ENCODE measurements at places on chromosomes 6 and 20.

- no peak for DNase-seq
These were observed 9.1 kb upstream of the ZNF133 start for GRCh38 chr20:18279242-18279641.

DNA sequence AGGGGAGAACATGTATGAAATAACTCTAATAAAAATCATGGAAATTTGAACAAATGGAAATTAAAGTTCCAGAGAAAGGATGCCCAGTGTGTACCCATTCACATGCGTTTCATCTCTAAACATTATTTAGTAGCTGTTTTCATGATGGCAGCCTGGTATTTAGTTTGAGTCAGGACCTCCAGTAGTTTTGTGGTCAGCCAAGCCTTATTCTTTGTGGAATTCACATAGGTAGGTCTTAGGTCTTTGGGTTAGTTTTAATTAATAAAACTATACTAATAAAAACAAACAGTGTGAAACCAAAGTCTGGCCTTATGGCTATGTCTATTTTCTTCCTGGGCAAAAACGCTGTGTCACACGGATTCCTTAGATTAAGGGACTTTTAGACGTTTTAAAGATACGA is 137.8 kb downstream of the FOXC1 start:
- no peak for DNase-seq

- DNase-seq = no peak
These were observed 13.7 kb upstream of the HINT3 start for GRCh38 chr6:125942672-125943527.

DNA sequence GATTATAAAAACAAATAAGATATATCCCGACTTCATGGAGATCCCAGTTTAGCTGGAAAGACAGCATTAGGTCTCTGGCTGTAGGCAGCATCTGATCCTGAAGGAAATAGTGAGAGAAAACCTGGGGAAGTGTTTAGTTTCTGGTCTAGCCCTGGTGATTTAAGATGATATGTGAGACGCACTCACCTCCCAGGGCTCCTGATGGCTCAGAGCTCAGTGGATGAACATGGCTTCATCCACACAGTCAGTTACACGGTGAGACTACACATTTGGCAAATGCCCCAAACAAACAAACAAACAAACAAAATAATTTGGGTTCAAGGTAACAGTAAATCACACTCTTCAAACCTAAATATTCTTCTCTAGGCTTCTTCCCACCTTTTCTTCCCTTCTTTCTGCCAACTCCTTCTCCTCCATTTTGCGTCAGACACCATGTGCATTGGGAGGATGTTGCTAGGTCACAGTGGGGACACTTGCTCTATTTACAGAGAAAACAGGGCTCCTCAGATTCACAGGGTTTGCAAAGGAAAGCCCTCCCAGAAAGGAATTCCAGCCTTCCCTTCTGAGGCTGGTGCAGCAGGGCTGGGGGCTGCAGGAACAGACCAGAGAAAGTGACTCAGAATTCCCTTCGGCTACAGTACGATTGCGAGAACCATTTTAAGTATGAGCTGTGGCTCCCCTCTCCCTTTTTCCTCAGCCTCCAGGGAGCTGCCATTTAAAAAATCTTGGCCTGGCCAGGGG is 59.6 kb upstream of the SALL4 start:
- no peak for DNase-seq

DNA sequence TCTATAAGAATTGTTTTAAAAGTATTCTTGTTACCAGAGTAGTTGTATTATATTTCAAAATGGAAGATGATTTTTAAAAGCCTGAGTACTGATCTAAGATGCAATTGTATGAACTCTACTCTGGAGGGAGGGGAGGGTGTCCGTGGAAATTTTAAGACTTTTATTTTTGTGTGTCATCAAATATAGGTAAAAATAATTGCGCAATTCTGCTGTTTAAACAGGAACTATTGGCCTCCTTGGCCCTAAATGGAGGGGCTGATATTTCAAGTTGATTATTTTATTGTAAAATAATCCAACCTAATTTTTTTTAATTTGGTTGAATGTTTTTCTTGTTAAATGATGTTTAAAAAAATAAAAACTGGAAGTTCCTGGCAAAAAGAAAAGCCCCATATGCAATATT is 38.1 kb upstream of the RPP40 start:
- DNase-seq = no peak

- DNase-seq = no peak
These were observed 411.2 kb downstream of the EYS start for GRCh38 chr6:65295812-65296211.

- DNase-seq = no peak
These were observed 525.0 kb downstream of the GRIK2 start for GRCh38 chr6:101918471-101918870.

DNA sequence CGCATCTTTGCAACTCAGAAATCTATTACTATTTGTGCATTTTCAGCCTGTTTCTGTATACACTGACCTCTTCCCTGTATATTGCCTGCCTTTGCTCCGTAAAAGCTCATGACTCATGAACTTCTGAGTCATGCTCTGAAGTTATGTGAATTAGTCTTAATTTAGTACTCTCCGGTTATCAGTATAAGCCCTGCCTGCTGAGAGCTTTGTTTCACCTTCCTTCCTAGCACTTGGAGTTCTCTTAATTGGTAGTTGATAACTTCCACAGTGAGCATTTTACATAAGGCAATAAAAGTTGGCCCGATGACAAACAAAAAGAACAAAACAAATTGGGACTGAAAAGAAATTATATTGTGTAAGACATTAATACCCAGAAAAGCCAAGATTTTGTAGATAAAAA is 231.4 kb downstream of the GJA1 start:
- DNase-seq = no peak

DNA sequence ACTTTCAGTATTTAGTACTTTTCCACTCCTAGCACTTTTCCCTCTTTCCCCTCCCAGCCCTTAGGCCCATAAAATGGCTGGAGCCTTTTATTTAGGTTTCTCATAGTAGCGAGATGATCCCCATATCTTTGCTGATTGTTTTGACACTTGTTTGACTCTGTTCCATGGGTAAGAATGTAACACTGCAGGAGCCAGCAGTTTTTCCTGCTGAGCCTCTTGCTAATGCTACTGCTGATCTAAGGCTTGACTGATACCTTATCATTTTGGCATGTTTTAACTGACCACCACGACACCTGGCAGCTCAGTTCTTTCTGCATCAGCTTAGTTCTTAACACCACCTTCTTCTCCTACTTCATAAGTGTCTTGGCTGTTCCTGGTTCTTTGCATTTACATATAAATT is 29.6 kb downstream of the ZKSCAN8 start:
- DNase-seq = no peak

DNA sequence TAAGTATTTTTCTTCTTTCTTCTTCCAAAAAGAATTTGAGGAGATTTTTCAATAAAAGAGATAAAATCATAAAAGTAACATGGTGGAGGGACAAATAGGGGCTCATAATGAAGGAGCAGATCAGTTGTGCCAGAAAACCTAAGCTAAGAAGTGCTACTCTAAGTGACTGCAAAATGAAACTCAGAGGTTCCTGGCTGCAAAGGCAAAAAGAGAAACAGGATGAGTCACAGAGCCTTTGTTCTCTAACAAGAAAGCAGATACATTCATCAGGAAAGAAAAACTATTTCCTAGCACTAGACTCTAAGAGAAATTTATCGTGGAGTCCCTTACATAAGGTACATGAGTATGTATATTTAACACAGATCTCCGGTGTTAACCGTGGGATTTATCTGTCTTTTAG is 49.8 kb downstream of the TSHZ2 start:
- no peak for DNase-seq

DNA sequence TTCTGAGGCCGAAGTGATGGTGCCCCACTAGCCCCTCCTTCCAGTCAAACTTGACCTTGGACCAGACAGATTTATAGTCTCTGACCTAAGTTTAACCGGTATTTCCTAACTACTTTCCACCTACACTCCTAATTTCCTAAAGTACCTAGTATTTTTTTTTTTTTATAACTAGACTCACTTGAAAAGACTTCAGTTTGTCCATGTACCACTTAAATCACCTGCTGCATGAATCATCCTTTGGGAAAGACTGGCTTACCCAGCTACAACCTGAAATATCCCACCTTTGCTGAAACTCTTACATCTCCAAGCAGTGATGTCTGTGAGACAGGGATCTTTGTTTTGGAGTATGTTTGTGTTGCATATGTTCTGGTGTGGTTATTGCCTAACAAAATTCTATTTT is 71.1 kb downstream of the ZDHHC14 start:
- no peak for DNase-seq

GRCh38 chr6:170355661-170356060 is 49.1 kb downstream of the FAM120B start:
- DNase-seq = no peak

DNA sequence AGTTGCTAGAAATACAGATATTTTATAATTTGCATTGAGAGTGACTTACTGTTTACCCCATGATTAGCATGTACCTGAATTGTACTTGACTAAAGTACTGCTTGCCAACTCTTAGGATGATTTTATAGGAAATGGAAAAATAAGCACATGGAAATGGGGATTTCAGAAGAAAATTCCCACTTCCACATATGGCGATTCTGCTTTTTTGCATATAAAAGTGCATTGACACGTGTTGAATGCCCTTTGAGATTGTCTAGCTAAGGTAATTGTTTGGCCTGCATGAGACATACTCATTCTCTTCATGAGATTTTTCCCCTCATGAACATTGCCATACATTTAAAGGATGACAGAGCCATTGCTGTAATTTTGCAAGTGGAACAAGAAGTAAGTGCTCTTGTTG is 10.1 kb downstream of the TAB2 start:
- no peak for DNase-seq

GRCh38 chr20:51529081-51529681 is 13.3 kb downstream of the NFATC2 start:
- no peak for DNase-seq

DNA sequence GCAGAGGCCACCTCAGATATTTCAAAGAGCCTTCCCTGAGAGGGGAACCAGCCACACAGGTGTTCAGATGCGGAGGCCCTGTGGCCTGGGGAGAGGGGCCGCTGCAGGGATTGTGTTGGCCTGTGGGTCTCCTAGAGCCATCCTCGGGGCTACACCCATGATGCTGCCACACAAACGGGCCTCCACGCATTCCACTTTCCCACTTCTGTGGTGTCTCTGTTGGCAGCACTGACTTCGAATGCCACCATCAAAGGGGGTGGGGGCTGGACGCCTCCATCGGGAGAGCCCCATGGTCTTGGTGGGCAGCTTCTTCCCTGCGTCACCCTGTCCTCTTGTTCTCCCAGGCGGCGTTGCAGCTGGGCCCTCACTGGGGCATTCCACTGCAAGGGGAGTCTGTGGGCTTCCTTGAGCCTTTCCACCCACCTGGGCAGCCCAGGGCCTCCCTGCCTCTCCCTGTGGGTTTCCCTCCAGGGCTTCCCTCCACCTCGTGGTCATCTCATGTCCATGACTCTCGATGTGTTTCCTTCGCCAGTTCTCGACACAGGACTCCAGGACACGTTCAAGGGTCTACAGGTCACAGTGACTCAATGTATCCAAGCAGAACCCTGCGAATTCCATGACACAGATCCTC is 145.5 kb downstream of the ERMARD start:
- no peak for DNase-seq
